ENCODE measurements at places on chromosomes 1 and 21. TPM values are rescaled to one million over a fixed set of nuclear protein-coding genes. Genes with fewer than 3 reads are reported as not detected.

Gene CCDC190
- polyA plus RNA-seq: not detected

Gene NFIA
- 16.2 TPM for polyA plus RNA-seq

Gene FTCD
- polyA plus RNA-seq: 25.4 TPM

Gene CPTP
- 18.0 TPM for polyA plus RNA-seq

Gene CYP4B1
- 1.7 TPM for polyA plus RNA-seq

Gene KRTAP10-8
- not detected for polyA plus RNA-seq

Gene LYPD8
- not detected for polyA plus RNA-seq

Gene ZC3H12A
- 3.4 TPM for polyA plus RNA-seq

GRCh38 chr1:169163059-169163458, 56.6 kb downstream of the ATP1B1 start:
- DNase-seq: no peak

DNA sequence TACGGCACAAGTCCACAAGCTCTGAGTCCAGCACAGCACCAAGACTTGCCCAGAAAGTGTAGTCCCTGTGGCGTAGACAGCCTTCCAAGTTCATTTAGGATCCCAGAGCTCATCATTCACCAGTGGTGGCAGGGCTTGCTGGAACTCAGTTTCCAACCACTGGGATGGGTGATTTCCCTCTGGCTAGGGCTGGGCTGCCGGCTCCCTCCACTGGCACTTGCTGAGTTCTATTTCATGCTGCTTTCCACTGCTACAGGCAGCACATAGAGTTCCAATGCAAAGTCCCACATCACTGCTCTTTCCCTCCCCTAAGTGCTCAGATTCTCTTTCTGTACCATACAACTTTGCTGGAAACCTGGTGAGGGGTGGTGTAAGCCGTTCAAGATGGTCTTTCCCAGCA, 510.3 kb upstream of the TMPRSS15 start:
- DNase-seq: no peak

DNA sequence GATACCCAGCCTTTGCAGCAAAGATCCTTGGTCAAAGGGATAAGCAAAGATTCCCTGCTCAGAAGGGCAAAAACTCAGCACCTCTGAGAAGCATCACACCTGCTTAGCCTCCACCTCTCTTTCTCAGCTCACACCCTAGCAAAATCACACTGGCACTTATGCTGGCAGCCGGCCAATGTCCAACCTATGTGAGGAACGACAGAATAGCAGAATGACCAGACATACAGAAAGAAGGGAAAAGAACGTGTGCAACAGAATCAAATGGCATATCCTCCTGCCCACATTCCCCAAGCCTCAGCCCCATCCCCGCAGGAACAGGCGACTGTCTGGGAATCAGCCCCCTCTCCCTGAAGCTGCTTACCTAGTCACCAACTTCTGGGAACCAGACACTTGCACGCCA, 664 bp upstream of the ADORA3 start:
- DNase-seq: no peak

GRCh38 chr21:18608226-18608625, 204.6 kb upstream of the TMPRSS15 start:
- DNase-seq: no peak

- DNase-seq: no peak
Measured at GRCh38 chr1:34850382-34850781, 9.2 kb downstream of the SMIM12 start.

GRCh38 chr1:19872190-19872589, 10.0 kb upstream of the OTUD3 start:
- no peak for DNase-seq

- DNase-seq: no peak
Measured at GRCh38 chr1:235783148-235783776, 83.4 kb downstream of the LYST start.

GRCh38 chr1:178407215-178407614, 89.5 kb downstream of the CLEC20A start:
- no peak for DNase-seq

DNA sequence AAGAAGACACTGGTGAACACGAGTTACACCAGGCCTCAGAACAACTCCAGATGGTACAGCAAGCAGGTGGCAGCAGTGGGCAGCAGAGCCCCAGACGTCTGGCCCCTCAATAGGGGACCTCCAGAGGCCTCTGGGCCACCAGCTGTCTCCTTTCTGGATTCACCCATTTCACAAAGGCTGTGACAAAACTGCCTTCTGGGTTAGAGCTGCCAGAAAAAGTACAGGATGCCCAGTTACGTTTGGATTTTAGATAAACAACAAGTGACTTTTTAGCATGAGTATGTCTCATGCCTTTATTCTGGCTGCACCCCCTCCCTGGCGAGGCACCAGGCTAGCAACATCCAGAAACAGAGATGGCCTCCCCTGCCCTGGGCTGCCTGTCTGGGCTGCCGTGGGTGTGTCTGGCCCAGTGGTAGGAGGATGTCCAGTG, 30.1 kb downstream of the ITPKB start:
- no peak for DNase-seq

Data from renal cortex interstitium (tissue), 15 donors.